ENCODE measurements at places on chromosomes 6 and 20.
A peak's percentile ranks its signal among the peaks of the same experiment; 100 is the strongest.

DNA sequence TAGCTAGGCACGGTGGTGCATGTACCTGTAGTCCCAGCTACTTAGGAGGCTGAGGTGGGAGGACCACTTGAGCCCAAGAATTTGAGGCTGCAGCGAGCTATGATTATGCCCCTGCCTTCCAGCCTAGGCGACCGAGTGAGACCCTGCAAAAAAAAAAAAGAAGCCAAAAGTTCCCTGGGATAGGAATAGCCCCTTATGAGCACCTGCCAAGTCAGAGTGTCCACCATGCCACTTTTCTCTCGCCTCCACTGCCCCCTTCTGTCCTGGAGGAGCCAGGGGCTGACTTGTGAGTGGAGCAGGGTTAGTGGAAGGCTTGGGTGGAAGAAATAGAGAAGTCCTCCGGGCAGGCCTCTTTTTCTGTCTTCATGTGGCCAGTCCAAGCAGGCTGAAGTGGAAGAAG lies 12.1 kb upstream of the DDX27 start:
- no peak for DNase-seq

DNA sequence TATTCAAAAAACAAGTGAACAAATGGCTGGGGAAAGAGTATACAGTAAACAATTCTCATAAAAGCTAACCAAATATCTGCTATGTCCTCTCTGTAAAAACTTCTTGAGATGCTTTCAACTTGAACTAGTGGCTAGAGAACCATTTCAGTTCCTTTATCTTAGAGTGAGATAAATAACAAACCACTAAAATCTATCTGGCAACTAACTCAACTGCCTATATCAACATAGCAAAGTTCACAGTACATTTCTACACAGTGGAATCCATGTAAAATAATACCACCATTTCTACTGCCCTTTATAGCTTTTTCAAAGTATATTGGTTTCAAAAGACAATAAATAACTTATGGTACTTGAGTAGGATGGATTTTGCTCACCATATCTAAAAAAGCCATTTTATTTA lies 95.1 kb downstream of the MMS22L start:
- no peak for DNase-seq

- no peak for DNase-seq
Measured at GRCh38 chr6:36963451-36964290, 9.1 kb downstream of the PI16 start.

- no peak for DNase-seq
Measured at GRCh38 chr6:24251339-24251738, 106.5 kb downstream of the DCDC2 start.

- peak; percentile 57 for DNase-seq
Measured at GRCh38 chr6:31821301-31822035, 6.1 kb upstream of the HSPA1B start.

All from activated T-cell treated with anti-CD3 and anti-CD28 coated beads for 4 hours (primary cell).